ENCODE measurements at places on chromosomes 12 and 14. TPM values are rescaled to one million over a fixed set of nuclear protein-coding genes. Genes with fewer than 3 reads are reported as not detected.

Gene WNT1
- total RNA-seq: not detected

- no peak overlapping the region for H3K27ac ChIP-seq
- H3K4me1 ChIP-seq: no peaks in the 10 kb centered on the region
- H3K4me3 ChIP-seq: no peak overlapping the region
- peaks cover 8% of the 10 kb centered on the region for H3K36me3 ChIP-seq
- DNase-seq: no peak
Observed at GRCh38 chr12:110180591-110181005, 56.4 kb downstream of the IFT81 start.

GRCh38 chr12:51377099-51377984, 13.9 kb downstream of the GALNT6 start:
- peaks cover 11% of the 10 kb centered on the region for H3K36me3 ChIP-seq
- no peak overlapping the region for H3K4me3 ChIP-seq
- no peaks in the 10 kb centered on the region for H3K4me1 ChIP-seq
- DNase-seq: no peak
- H3K27me3 ChIP-seq: peaks cover 5% of the 10 kb centered on the region
- no peak overlapping the region for H3K27ac ChIP-seq

Gene CLEC4C
- not detected for total RNA-seq

DNA sequence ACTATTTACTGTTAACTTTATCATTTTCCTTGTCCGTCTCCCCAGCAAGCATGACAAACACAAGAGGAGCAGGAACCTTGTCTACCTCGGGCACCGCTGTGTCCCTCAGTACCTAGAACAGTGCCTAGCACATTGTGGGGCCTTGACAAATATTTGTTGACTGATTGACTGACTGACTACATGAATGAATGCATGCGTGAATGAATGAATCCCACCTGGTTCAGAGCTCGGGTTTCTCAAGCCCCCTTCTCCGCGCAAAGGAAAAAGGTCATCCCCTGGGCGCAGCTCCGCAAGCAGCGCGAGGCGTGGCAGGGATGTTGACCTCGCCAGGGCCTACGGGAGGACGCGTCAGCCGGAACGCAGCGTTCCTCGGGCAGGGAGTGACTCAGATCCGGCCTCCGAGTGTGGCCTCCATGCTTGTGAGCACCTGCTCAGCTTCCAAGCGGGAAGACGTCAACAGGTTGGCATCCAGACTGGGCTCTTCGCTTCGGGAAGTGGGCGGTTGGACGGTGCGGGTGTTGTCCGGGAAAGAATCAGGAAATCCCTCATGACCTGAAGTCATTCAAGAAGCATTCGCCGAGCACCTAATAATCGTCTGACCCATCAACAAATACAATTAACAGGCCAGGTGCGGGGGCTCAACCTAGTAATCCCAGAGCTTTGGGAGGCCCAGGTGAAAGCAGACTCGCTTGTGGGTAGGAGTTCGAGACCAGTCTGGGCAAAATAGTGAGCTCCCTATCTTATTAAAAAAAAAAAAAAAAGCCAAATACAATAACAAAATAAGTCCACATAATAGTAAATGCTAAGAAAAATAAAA, 13.9 kb upstream of the UBC start:
- no peaks in the 10 kb centered on the region for H3K27me3 ChIP-seq
- H3K4me1 ChIP-seq: peaks cover 15% of the 10 kb centered on the region
- H3K36me3 ChIP-seq: no peaks in the 10 kb centered on the region
- H3K4me3 ChIP-seq: peak overlapping the region; percentile 57
- H3K27ac ChIP-seq: peak overlapping the region; percentile 86

- H3K4me3 ChIP-seq: no peak overlapping the region
- H3K36me3 ChIP-seq: no peaks in the 10 kb centered on the region
- H3K27me3 ChIP-seq: peaks cover 7% of the 10 kb centered on the region
- no peak for DNase-seq
- H3K27ac ChIP-seq: peak overlapping the region; percentile 85
Observed at GRCh38 chr14:101707068-101707842, 54.3 kb upstream of the PPP2R5C start.

Gene ANG
- total RNA-seq: 29.3 TPM

GRCh38 chr14:38090506-38090905, 117.2 kb upstream of the SSTR1 start:
- peaks cover 9% of the 10 kb centered on the region for H3K4me1 ChIP-seq
- no peak overlapping the region for H3K4me3 ChIP-seq
- no peak overlapping the region for H3K27ac ChIP-seq
- H3K27me3 ChIP-seq: no peaks in the 10 kb centered on the region
- H3K36me3 ChIP-seq: no peaks in the 10 kb centered on the region

Gene APOF
- total RNA-seq: not detected

Gene LLPH
- total RNA-seq: 19.3 TPM

- H3K27me3 ChIP-seq: no peaks in the 10 kb centered on the region
- H3K4me3 ChIP-seq: no peak overlapping the region
- no peaks in the 10 kb centered on the region for H3K36me3 ChIP-seq
- H3K27ac ChIP-seq: no peak overlapping the region
- no peaks in the 10 kb centered on the region for H3K4me1 ChIP-seq
Observed at GRCh38 chr12:22702690-22703089, 77.7 kb downstream of the ETNK1 start.

Gene TCTN2
- total RNA-seq: 14.5 TPM

DNA sequence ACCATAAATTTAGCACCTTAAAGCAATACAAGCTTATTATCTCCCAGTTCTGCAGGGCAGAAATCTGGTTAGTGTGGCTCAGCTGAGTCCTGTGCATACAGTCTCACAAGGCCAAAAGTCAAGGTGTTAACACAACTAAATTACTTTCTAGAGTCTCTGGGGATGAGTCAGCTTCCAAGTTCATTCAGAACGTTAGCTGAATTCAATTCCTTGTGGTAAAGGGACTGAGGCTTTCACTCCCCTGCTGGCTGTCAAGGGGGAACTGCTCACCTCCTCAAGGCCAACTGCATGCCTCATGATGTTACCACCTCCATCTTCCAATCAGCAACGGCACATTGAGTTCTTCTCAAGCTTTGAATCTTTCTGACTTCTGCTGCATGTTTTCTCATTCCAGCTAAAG, 27.6 kb downstream of the EML5 start:
- no peaks in the 10 kb centered on the region for H3K36me3 ChIP-seq
- H3K4me1 ChIP-seq: no peaks in the 10 kb centered on the region
- DNase-seq: no peak
- H3K4me3 ChIP-seq: no peak overlapping the region

GRCh38 chr12:114769634-114770033, 85.7 kb upstream of the TBX3 start:
- no peak overlapping the region for H3K27ac ChIP-seq
- no peak for DNase-seq
- H3K27me3 ChIP-seq: no peaks in the 10 kb centered on the region
- H3K36me3 ChIP-seq: no peaks in the 10 kb centered on the region
- H3K4me3 ChIP-seq: no peak overlapping the region

DNA sequence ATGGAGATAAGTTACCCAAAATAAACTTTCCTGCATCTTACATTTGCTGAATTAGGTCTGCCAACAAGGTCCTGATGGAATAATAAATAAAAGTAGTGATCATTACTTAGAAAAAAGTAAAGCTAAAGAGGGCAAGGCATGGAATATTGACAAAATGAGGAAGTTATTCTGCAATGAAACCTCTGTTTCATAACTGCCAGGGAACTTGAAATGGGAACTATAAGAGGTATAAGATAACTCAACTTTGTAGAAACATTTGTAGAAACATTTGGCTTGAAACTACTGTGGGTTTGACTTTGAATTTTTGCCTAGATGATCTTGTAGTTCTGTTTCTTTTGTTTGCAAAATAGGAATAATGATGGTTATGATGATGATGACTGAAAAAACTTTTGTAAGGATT, 18.7 kb upstream of the YBX3 start:
- H3K36me3 ChIP-seq: no peaks in the 10 kb centered on the region
- H3K27ac ChIP-seq: no peak overlapping the region
- no peak overlapping the region for H3K4me3 ChIP-seq
- no peaks in the 10 kb centered on the region for H3K27me3 ChIP-seq
- DNase-seq: no peak

GRCh38 chr12:40011775-40012129, 94.1 kb downstream of the SLC2A13 start:
- H3K4me1 ChIP-seq: peaks cover 17% of the 10 kb centered on the region
- no peak for DNase-seq
- peak overlapping the region; percentile 24 for H3K27ac ChIP-seq

DNA sequence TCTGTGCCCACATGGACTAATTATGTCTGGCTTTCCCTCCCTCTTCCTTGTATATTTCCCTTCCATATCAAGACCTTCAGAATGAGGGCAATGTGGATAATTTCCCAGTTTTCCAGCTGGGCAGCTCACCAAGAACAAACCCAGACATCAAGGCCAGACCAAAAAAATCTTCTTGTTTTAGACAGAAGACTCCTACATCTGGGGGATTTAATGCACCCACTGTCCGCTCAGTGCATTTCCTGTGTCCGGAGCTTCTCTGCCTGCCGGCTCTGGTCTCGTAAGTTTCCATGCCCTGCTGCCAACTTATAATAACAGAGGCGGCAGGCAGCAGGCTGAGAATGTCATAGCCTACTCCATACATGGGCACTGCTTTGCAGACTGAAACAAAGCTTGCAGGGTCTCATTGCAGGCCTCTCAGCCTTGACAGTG, 207.2 kb upstream of the BCL2L14 start:
- no peaks in the 10 kb centered on the region for H3K27me3 ChIP-seq
- H3K36me3 ChIP-seq: peaks cover 9% of the 10 kb centered on the region
- peak overlapping the region; percentile 79 for H3K27ac ChIP-seq
- H3K4me1 ChIP-seq: peaks cover 43% of the 10 kb centered on the region
- H3K4me3 ChIP-seq: no peak overlapping the region

- no peak for DNase-seq
- no peaks in the 10 kb centered on the region for H3K27me3 ChIP-seq
- peaks cover 17% of the 10 kb centered on the region for H3K4me1 ChIP-seq
- H3K27ac ChIP-seq: no peak overlapping the region
- H3K36me3 ChIP-seq: no peaks in the 10 kb centered on the region
Observed at GRCh38 chr12:93892423-93893268, 215.5 kb downstream of the CRADD start.

Measured in lower lobe of right lung (tissue), 2 donors.